ENCODE measurements at places on chromosomes 7 and 10.

DNA sequence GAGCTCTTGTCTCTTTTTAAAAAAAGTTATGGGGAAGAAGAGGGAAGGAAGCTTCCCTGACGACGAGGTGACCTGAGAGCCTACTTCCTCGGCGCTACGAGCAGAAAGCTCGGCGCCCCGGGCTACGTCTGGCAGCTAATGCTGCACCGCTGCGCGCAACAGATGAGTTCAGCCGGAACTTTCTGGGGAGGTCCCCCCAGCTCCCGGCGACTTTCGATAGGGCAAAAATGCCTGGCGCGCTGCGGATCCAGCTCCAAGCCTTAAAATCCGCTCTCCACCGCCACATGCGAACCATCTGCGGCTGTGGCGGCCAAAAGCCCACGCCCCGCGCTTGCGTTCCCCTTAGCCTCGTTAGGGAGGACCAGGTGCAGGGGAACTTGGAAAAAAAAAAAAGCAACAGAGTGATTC is 621 bp downstream of the P4HA1 start:
- DNase-seq = peak; percentile 87

DNA sequence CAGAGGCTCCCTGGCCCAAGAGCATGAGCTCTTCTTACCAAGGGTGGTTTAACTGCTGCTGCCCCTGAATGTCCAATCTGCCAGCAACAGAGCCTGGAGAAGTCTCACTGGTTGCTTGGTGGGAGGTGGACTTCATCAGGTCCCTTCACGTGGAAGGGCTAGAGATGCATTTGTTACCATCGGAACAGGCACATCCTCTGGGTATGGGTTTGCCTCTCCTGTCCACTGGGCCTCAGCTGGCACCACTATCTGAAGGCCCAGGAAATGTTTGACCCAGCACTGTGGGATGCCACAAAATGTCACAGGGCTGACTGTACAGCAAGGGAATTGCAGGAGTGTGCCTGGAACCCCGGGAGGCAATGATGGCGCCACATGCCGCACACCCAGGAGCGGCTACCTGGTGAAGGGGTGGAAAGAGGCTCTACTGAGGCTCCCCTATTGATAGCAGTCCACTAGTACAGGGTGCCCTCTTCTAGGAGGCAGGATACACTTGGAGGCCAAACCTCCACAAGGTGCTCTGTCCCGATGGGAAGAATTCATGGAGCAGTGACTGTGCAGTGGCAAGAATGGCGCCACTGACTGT is 603.1 kb upstream of the MGMT start:
- DNase-seq = no peak

DNA sequence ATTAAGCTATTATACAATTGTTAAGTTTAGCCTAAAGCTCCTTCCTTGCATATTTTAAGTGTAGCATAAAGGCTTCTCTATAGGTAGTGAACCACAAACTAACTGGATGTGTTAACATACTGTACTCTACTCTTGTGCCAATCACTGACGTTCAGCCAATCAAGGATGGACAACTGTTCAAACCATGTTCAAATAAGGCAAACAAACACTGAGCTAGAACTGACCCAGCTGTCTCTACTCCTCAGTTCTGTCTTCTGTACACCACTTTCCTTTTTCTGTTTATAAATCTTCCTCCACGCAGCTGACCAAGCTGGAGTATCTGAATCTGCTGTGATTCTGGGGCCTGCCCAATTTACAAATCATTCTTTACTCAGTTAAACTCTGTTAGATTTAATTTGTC is 188.7 kb upstream of the MBL2 start:
- no peak for DNase-seq

DNA sequence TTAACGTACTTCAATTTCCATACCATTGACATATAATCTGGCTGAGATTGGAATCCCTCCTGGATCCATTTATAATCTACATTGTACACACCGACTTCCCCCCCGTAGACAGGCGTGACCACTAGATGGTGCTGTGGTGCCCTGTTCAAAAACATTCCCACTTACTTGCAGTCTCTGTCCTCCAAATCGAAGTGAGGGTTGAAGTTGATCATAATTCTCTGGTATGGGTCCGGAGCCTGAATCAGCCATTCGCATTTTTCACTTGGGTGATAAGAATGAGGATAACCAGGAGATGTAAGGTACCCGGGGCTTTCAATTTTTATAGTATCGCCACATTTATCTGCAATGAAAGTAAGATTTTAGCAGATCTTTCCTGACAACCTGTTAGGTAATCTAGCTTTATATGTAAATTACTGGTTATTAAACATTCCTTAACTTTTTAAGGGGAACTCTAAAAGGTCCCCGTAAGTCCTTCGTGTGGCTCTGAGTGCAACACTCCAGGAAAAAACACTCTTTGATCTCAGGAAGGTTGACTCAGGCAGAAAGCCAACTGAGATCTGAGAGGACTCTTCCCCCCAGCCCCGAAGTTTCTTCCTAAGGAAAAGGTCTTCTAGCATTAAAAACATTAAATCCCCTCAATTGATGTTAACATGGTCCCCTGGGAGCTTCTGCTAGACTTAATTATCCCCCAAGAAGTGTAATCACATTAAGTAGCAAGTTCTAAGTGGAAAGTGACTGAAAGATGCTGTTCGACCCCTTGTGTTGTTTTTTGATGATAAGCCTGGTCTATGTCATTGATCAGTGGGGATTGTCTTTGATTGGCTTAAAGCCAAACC is 3.7 kb downstream of the NRP1 start:
- DNase-seq = peak; percentile 75

DNA sequence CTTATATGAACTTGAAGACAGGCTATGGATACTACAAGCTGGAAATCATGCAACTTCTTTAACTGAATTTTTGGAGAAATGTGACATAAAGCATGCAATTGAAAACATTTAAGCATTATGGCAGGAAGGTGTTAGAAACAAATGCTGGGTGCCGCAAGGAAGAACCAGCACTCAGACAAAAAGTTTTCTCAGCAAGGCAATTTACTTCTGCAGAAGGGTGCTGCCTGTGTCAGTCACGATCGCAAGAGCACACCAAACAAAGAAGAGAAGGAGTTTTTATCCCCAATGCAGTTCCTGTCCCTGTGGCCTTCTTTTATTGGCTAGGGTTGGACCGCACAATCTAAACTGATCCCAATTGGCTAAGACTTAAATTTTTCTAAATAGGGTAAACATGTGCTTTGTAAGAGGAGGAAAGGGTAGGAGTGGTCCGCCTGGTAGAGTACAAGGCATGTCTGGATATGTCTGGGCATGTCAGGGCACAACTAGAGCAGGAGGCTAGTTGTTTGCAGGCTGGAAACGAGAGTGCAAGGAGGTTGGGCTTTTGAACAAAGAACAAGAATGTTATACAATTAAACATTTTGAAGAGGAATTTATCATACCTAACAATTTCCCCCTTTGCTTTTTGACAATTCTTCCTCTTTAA is 109.6 kb upstream of the FAM3C start:
- DNase-seq = no peak

- no peak for DNase-seq
These were observed 13.5 kb upstream of the STK17A start for GRCh38 chr7:43569424-43569823.

All from ELF-1 (cell line).